ENCODE measurements at places on chromosomes 4 and X.

- DNase-seq: no peak
These were observed 121.6 kb downstream of the SLC4A4 start for GRCh38 chr4:71460371-71460770.

DNA sequence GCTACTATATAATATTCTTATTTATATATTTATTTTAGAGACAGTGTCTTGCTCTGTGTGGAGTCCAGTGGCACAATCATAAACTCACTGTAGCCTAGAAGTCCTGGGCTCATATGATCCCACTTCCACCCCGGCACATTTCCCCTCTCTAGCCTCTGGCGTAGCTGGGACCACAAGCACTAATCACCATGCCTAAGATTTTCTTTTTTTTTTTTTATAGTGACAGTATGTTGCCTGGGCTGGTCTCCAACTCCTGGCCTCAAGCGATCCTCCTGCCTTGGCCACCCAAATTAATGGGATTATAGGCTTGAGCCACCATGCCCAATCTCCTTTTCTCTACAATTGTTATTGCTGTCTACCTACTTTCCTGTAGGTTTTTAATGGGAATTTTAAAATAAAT is 74.1 kb upstream of the BMP3 start:
- DNase-seq: no peak

DNA sequence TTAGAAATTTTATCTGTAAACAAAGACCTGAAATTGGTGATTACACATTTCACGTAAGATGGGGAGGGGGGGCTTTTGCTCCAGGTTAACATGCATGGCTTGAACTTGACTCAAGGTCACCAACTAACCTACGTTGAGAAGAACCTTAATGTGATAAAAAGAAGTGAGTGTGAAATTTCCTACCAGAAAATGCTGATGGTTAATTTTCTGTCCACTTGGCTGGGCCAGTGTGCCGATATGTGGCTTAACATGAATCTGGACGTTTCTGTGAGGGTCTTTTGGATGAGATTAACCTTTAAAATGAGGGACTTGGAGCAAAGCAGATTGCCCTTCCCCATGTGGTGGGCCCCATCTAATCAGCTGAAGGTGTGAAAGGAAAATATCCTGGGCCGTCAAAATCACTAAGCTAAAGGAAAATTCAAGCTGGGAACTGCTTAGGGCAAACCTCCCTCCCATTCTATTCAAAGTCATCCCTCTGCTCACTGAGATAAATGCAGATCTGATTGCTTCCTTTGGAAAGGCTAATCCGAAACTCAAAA is 107.3 kb upstream of the ENPP6 start:
- DNase-seq: no peak

DNA sequence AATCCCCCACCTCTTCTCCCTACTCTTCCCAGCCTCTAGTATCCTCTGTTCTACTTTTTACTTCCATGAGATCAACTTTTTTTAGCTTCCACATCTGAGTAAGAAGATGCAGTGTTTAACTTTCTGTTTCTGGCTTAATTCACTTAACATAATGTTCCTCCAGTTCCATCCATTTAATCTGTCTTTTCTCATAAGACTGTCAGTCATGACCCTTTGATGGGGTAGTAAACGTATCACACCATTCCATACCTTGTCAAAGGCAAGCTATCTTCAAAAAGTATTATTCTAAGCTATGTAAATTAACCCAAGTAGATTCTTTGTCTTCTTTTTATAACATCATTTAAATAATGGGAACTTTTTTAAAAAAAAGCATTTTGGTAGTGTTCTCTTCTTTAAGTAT is 15.0 kb upstream of the GBA3 start:
- no peak for DNase-seq

- no peak for DNase-seq
These were observed 38.0 kb upstream of the GPR78 start for GRCh38 chr4:8541981-8542715.

- DNase-seq: peak; percentile 20
These were observed 205.9 kb upstream of the GALNT7 start for GRCh38 chr4:172962564-172963353.

GRCh38 chr4:27148211-27148895 is 287.7 kb downstream of the STIM2 start:
- DNase-seq: no peak

GRCh38 chr4:159823743-159824142 is 720.9 kb downstream of the RAPGEF2 start:
- DNase-seq: peak; percentile 64

Data from non-pigmented ciliary epithelial cell (primary cell).